Activated T-cell treated with anti-CD3 and anti-CD28 coated beads, Interleukin-2, amount 50 U/mL, for 72 hours (primary cell): ENCODE measurements at places on chromosomes 2 and 18.

- DNase-seq = no peak
Observed at GRCh38 chr2:224114428-224114827, 75.3 kb upstream of the SERPINE2 start.

- no peak for DNase-seq
Observed at GRCh38 chr2:71576541-71576940, 123.2 kb downstream of the DYSF start.

GRCh38 chr2:157874997-157875640 is 1.0 kb downstream of the ACVR1 start:
- no peak for DNase-seq

DNA sequence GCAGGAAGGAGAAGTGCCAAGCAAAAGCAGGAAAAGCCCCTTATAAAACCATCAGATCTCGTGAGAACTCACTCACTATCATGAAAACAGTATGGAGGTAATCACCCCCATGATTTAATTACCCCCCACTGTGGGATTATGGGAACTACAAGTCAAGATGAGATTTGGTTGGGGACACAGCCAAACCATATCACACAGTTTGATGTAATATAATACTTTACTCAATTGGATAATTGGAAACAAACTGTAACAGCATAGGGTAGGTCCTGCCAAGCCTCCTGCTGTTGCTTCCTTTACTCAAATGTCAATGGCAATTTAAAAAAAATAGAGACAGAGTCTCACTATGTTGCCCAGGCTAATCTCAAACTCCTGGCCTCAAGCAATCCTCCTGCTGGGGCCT is 15.5 kb upstream of the METTL21A start:
- DNase-seq = no peak
